CD8-positive, alpha-beta T cell (primary cell): ENCODE measurements at places on chromosomes 2 and 18.

- DNase-seq = no peak
These were observed 125.8 kb upstream of the PGAP1 start for GRCh38 chr2:197052356-197052755.

- no peak for DNase-seq
These were observed 502.2 kb upstream of the SETBP1 start for GRCh38 chr18:44178476-44178875.

- no peak for DNase-seq
These were observed 1272.2 kb upstream of the ACVR2A start for GRCh38 chr2:146572598-146572997.

DNA sequence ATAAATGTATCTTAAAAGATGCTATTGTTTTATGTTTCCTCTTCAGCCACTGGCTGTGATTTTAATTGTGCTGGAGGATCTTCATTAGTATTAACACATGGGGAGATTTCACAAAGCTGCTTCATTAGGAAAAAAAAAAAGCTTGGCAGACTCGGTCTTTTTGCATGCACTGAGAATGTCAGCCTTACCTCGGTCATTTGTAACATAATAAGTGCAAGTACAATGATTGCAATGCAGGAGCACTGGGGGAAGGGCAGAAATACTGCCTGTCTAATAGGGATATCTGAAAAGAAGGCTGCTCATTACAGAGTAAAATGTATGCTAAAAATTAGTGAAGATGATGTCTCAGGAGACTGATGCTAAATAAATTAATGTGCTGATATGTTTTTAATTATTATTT is 1.3 kb upstream of the BAZ2B start:
- DNase-seq = no peak

DNA sequence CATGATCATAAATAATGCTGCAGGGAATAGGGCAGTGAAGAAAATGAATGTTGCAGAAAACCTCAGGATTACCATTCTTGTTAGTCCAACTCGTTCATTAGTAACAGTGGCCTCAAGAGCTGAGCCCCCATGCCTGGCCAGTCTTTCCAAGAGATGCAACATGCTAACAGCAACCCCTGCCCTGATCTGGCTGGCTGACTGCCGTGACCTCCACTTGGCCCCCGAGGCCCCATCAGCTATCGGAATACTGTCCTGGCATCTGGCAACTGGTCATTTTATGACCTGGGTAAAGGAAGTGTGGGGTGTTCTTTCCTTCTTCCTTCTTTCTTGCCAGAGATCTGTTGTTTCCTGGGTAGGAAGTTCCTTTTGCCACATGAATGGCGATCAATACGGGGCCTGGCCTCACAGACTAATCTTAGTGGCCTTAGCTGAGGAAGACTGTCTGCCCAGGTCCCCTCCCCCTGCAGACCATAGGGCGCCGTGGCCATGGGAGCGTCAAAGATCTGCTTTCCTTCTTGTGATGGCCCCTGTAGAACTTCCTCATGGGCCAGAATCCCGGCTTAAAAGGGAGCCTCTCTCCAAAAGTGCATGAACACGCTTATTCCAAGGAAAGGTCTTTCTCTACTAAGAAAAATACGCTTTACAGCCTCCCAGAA is 10.6 kb upstream of the TRABD2A start:
- no peak for DNase-seq

GRCh38 chr2:71609441-71609840 is 156.1 kb downstream of the DYSF start:
- no peak for DNase-seq

DNA sequence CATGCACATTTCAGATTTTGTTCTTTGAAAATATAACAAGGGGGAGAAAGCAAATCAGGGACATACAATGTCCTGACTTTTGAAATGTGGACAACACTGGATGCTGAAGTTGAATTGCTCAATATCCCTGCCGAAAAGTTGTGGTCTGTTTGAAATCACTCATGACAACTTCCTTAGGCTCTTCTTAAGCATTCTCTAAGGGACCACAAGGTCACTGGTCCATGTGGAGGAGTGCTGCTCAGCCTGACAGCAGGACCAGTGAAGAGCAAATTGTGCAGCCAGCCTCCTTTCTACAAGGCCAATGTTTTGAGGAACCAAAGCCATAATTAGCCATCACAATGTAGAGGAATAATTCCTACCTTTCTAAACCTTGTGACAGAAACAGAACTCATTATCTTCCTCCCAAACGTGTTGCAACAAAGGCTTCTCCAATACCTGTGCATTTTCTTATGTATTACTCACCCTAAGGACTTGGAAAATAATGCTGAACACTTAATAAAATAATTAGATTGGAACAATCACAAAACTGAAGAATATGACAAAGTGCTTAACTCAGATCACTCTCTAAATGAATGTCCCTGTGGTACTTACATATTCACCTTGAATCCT is 1477.6 kb upstream of the NXPH2 start:
- DNase-seq = no peak

DNA sequence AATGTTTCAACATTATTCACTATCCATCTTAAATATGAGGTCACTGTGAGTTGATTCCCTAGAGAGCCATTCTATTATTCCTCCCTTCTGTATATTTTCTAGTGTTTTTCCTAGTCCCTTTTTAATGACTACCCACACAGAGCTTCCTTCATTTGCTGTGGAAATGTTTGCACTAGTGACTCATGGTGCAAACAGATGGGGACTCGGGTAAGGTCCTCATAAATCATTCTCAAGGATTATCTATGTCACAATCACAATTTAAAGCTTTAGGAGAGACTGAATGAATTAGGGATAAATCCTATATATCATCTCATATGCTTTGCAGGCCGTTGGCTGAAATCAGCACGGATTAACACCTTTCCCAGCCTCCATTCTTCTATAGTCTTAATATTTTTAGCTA is 159.6 kb downstream of the DCC start:
- DNase-seq = no peak

- DNase-seq = no peak
These were observed 1.4 kb upstream of the MFSD6 start for GRCh38 chr2:190406805-190407204.

DNA sequence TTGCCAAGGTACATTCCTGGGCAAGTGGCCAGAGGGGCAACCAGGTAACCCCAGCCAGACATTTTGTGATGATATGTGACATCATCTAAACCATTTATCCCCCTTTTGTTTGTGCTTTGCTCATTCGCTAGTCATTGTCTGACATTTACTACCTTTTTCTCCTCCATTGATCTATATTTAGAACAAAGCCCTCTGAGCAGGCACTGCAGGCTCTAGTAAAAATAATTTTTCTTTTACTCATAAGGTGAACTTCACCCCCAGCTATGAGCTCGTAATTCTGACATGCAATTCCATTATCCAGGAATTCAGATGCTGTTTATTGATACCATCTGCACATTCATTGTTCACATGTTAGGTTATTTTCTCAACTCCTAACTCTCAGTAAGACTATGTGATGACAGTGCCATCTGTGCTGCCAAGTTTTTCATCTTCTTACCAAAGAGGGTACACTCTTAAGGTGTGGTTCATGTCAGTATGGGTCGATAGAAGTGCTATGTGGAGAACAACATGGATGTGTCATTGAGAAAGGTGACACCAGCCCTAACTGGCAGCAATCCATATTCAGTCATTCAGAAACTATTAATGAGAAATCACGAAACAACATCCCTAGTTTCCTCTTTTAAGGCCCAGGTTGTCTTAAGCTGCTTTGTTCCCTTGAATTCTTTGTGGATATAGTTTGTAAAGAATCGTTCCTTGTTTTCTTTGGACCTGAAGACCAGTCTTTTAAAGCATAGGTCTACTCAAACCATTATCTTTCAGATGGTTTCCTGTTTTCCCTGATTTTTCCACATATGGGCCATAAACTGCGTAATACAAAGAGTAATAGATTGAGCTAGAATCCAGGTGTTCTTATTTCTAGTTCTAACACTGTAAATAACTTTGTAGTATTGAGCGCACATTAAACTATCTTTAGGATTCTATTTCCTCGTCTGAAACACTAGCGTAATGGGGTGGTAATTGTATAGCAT is 978.1 kb upstream of the CDH2 start:
- DNase-seq = no peak

DNA sequence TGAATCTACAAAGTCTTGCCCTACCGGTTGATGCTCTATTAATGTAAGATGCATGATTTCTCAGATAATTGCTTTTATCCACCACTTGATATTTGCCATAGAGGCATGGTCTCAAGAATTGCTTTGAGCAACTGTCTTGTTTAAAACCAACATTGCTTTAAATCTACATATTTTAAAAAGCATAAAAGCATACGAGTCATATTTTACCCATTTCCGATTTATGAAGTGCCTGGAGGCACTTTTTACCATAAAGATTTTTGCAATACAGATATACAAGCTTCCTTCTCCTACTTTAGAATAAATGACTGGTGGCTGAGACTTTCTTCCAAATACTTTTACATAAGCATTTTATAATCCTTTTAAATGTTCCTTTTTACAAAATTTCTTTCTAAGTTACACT is 517.6 kb downstream of the TXNL1 start:
- DNase-seq = no peak

DNA sequence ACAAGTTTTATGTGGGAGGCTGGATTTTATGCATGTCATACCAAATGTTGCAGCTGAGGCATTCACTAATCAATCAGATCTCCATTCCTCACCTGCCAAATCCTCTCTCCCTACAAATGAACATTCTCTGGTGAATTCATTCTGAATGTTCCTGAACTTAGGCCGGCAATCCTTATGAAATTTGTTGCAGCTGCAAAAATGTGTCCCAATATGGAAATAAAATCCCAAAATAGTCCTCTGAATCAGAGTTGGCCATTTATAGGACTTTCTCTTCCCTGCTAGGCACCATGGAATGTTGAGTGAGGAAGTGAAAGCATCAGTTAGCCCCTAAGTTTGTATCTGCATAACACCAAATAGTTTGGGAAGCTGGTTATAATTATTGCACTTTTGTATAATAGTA is 25.6 kb downstream of the GCA start:
- DNase-seq = no peak

DNA sequence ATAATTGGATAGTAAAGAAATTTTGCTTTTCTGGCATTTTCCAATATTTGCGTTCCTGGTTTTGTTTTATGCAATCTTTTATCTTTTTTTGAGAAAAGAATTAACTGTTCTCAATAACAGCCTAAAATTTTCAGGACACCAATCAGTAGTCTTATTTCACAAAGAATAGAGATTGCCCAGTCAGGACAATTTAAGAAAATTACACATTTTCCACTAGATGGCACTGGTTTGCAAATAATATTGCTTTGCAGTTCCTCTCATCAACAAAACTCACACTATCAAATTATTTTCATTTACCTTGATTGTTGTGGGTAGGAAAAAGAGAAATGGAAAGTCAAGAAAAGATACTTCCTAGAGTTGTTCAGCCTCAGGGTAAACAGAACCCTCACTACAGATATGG is 2.4 kb upstream of the RBM45 start:
- no peak for DNase-seq

DNA sequence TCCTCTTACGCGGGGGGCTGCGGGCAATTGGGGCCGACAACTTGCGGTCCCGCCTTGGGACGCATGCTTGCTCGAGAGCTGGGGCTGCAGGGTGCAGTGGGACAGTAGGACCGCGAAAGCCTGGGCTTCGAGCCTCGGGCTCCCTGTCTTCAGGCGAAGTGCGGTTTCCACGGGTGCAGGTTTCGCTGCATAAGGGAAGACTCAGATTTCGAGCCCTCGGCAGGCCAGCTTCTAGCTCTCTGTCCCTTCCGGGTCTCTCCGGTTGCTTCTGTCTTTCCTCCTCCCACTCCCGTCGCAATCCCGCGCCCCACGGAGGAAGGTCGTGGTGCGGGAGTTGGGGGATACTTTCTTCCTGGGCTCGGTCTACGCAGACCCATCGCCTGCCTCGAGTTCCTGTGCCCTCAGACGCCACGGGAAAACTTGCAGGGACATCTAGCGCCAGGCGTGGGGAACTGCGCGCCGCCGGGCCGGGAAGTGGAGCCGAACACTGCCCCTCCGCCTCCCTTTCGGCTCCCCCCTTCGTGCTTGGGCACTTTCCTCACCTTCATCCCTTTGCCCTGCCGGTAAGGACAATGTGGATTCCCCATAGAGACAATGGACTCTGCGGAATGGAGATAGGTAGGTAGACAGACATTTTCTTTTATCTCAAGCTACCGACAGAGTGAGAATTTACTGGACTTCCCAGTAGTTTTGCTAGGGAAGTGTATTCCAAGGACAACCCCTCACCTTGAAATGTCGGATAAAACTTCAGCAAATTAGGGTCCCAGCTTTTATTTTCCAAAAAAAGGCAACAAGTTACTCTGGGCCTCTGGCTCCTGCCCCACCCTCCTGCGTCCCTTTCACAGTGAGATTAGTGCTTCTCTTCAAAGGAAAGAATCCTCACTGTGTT is 4.2 kb upstream of the HOXD13 start:
- DNase-seq = no peak

DNA sequence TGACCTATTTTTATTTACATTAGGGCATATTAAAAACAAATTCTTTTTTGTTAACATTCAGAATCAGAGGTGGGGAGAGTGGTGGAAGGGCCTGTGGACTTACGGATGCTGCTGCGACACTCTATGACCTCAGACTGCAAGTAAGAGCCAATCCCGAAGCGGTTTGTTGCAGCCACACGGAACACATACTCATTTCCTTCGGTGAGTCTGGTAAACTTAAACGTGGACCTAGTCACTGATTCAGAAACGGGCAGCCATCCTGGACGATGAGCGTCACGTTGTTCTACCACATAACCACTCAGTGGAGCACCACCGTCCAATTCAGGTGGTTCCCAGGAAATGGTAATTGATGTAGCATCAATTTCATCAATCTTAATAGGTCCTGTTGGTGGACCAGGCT is 61.9 kb downstream of the PLEKHA3 start:
- DNase-seq = no peak

DNA sequence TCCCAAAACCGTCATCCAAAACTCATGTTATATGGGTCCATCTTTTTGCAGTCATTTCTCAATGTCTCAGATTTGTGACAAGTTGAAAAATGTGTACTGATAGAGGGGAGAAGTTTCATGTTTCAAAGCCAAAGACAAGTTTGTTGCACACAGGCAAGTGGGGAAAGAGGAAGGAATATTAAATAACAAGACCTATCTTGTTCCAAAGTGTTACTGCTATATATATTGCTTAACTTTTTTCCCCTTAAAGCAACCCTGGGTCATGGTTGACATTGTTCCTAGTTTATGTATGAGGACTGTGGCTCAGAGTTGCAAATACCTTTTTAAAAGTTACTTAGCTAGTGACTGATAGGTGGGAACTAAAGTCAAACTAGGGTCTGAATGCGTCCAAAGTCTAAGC is 1.7 kb downstream of the ITGA4 start:
- no peak for DNase-seq
